MCF 10A (cell line): ENCODE measurements at places on chromosomes 12 and 14. TPM values are rescaled to one million over a fixed set of nuclear protein-coding genes. Genes with fewer than 3 reads are reported as not detected.

DNA sequence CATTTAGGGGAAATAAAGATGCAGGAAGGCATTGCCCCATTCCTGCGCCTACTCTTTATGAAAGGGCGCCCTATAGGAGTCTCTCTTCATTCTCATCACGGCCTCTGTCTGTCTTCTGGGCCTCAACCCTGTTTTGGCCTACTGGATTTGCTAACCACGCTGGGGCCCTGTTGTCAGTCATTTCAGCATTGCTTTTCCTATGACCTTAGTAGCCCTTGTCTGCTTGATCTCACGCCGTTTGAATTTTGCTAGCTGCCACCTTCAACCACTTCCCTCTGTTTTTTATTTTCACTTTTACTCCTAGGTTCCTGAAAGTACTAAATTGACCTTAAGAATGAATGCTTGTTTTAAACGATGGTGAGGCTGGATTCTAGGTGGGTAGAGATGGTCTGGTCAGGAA lies 139.0 kb downstream of the SYNE2 start:
- no peak for DNase-seq

DNA sequence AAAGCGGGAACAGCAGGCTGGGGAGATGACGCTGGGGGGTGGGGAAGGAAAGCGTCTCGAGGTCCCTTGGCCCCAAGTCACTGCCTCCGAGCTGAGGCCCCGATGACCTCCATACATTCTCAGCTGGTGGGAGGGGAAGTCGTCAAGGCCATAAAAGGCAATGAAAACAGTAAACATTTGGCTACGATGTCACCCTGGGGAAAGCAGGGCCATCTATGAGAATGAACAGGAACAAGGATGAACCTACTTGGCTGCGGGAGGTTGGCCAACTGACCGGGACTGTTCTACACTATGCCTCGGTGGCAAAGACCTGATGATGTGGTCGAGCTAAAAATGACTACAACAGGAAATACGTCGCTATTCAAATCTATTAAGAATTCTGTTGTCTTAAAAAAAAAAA lies 19.5 kb downstream of the PRKAB1 start:
- DNase-seq, result no peak

DNA sequence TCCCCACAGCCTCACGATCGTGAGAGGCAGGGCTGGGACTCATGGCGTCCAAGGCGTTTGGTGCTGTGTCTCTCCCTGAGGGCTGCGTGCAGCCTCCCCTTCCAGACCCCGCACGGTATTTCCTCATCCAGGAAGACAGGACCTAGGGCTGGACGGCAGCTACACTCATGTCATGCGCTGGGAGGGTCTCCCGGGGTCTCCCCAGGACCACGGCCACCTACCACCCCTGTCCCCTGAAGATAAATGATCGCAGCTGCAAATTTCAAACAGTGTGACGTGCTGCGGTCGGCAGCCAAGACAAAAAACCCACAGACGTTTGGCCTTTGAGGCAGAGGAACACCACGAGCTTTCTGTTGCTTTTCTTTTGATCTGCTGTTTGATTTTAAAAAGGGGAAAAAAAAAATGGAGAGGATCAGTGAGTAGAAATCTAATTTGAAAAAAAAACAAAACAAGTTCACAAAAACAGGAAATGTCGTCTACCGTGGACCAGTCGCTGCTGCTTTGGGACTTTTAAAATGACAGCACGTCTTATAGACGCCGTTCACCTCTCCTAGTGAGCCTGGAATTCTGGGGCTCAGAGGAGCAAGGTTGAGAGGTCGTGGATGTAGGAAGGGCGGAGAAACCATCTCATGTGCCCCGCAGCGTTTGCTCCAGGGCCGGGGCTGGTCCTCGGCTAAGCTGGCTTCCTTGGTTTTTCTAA lies 237.6 kb downstream of the SLC41A2 start:
- no peak for DNase-seq

DNA sequence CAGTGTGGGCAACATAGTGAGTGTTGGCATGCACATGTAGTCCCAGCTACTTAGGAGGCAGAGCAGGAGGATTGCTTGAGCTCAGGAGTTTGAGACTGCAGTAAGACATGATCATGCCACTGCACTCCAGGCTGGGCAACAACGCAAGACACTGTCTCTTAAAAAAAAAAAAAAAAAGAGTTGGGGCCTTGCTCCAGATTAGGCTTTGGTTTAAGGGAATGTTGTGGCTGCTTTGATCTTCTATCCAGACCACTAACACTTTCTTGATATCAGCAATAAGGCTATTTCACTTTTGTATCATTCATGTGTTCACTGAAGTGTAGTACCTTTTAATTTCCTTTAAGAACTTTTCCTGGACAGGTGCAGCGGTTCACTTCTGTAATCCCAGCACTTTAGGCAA lies 2.8 kb upstream of the FITM1 start:
- DNase-seq, result no peak

DNA sequence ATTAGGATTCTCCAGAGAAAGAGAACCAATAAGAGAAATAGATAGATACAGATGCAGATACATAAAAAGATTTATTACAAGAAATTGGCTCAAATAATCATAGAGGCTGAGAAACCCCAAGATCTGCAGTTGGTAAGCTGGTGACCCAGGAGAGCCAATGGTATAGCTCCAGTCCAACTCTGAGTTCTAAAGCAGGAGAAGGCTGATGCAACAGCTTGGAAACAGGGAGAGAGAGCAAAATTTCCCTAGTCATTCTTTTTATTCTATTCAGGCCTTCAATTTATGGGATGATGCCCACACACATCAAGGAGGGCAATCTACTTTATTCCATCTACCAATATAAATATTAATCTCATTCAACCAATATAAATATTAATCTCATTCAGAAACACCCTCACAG lies 218.2 kb downstream of the PRKD1 start:
- DNase-seq, result no peak

DNA sequence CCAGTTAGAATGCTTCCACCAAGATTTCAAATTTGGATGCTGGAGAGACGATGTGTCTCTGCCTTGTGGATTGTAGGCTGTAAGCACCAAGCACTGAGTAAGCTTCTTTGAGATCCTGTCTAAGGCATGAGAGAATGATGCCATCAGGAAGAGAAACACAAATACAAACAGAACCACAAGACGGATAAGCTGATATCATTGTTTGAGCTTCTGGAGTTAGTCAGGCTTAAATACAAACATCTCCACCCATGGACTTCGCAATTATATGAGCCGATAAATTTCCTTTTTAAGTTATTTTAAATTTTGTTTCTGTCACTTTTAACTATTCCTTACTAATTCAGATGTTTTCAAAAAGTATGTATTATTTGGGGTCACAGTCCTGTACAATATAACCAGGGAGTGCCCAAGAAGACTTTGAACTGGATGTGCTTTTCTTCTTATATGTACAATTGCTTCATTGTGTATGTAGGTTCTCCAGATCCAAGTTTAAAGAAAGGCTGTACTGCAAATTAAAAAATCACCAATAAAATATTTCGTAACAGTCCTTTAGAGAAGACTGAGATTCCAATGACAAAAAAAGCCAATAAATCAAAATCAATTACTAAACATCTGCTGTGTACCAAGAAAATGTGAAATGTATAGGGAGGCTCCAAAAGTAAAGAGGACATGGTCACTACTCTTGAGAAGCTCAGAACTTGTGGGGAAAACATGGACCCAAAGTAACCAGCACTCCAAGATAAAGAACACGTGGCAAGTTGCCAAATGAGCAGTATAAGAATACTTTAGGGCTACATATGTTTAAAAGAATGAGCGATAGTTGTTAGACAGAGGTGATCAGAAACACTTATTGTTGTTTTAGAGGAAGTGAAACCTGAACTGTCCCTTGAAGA lies 274.1 kb downstream of the ADAMTS20 start:
- no peak for DNase-seq

- DNase-seq, result no peak
These were observed 847 bp downstream of the CCDC59 start for GRCh38 chr12:82357340-82357739.

- DNase-seq, result no peak
These were observed 344.1 kb upstream of the PDE3A start for GRCh38 chr12:20024194-20024593.

DNA sequence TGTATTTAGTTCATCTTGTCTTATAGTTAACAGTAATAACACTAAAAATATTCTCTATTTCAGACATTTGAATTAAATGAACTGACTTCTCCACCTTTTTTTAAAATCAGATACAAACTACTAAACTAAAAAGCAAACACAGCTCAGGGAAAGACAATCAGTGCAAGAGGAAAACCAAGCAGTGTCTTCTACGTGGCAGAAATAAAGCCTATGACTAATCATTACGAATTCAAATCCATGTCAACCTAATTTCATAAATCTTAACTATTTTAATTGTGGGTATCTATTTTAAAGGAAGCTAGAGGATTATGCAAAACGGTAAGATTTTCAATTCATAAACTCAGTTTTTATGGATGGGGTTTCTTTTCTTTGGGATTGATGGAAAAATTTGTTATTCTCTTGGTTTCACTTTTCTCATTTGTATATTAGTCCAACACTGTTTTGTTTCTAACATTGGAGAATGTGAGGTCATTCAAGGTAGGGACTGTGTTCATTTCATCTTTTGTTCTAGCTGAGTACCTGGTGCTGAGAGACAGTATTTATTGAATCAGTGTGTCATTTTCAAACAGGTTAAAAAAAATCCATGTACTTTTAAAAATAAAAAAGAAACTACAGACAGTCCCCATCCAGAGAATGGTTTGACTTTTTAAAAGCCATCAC lies 12.8 kb upstream of the PALS1 start:
- peak; percentile 36 for DNase-seq

DNA sequence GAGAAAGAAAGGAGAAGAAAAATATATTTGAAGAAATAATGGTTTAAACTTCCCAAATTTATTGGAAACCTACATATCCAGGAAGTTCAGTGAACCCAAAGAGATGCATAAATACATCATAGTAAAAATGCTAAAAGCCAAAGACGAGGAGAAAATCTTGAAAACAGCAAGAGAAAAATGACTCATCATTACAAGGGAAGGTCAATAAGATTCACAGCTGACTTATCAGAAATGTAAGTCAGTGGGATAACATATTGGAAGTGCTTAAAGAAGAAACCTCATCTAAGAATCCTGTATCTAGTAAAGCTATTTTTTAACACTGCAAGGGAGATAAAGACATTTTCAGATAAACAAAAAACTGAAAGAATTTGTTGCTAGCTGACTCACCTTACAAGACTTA lies 19.9 kb downstream of the RIC8B start:
- no peak for DNase-seq

DNA sequence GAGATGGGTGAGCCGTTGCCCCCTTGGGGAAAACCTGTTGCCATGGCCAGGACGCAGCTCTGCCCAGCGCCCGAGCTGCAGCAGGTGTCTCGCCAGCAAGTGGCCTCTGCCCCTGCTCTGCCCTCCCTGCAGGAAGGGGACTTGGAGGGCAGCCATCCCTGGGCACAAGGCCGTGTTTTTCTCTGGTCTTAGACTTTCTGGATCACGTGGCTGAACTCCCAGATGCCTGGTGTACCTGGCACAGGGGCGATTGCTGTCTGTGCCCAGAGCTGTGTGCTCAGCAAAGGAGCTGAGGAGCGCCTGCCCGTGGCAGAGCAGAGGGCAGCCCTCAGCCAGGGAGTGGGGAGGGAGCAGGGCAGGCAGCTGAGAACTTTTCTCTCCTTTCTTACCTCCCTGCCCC lies 38.0 kb downstream of the TMEM63C start:
- no peak for DNase-seq

DNA sequence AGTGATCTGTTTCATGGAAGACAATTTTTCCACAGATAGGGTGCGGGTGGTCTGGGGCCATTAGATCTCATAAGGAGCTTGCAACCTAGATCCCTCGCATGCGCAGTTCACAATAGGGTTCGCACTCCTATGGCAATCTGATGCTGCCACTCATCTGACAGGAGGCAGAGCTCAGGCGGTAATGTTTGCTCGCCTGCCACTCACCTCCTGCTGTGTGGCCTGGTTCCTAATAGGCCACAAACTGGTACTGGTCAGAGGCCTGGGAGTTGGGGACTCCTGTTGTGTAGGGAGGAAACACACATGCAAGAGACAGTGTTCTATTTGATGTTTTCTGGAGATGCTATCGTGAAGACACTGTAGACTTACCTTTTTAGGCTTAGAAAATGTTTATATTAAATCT lies 77.0 kb upstream of the FGD4 start:
- DNase-seq, result no peak

DNA sequence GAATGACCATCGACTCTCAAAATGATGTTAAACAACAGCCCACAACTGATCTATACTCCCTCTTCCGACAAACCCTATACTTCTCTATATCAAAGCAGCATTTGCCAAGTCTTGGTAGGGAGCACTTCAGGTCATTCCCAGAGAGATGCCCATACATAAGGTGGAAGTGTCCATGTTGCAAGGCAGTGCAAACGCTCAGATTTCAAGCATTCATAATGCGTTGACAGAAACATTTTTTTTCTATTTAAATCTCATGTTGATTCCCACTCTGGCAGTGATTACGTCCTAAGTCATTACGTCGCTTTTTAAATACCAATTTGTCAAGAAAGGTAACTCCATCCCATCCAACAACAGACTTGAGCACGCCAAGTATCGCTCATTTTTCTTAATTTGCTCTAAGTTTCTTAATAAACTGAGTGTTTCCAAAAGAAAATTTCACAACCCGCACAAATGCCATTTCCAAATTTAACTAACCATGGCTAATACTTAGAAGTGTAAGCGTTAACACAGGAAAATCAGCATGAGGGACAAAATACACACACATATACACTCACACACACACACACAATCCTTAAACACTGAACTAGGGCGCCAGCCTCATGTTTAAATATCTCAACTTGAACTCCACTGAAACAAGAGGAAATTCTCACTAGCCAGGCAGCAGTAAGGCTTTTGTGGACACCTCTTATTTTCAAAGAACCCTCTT lies 1.1 kb downstream of the GXYLT1 start:
- peak; percentile 47 for DNase-seq

GRCh38 chr12:41103614-41104013 lies 84.5 kb upstream of the PDZRN4 start:
- no peak for DNase-seq

GRCh38 chr12:69828897-69829296 lies 3.9 kb downstream of the MYRFL start:
- no peak for DNase-seq

DNA sequence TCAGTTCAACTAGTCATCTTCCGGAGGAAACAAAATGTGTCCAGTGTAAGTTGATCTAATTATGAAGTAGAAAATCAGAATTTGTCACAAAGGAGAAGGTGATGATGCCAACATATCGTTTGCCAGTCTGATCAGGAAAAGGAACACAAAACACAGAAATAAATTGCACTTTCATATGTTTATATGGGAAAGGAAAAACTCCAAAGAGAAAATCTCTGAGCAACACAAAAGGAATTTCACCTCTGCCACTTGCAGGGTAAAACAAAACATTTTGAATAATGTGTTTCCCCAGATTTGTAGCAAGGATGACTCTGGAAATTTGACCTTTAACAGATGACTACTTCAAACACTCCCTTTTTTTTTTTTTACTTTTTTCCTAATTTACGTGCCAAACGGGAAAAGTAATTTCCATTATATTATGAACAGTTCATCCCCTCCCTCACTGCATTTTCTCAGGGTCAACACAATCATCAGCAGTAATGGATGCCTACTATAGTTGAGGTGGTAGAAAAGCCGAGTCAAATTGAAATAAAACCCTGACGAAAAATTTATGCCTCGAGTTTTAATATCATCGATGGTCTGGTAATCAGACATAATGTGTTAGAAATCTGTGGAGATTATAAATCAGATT lies 25.6 kb downstream of the MGAT4C start:
- DNase-seq, result peak; percentile 40

P2RX2 gene
- not detected in 2 replicates for total RNA-seq

GPRC5D gene
- not detected in 2 replicates for total RNA-seq

TAS2R8 gene
- total RNA-seq, result not detected in 2 replicates

SMIM41 gene
- not detected in 2 replicates for total RNA-seq

CALCOCO1 gene
- 49.4 and 74.6 TPM in 2 replicates for total RNA-seq

PGAM5 gene
- total RNA-seq, result 69.8 and 84.0 TPM in 2 replicates

XPOT gene
- total RNA-seq, result 261 and 298 TPM in 2 replicates

USP15 gene
- 63.6 and 71.0 TPM in 2 replicates for total RNA-seq

SYNDIG1L gene
- total RNA-seq, result not detected in 2 replicates

GLIPR1L2 gene
- 0.23 TPM in 1 of 2 replicates, not detected in the other for total RNA-seq

KCNJ8 gene
- not detected in 2 replicates for total RNA-seq
